GM10248 (cell line): ENCODE measurements at places on chromosomes 2 and 18.

GRCh38 chr2:49175831-49176230 lies 21.5 kb upstream of the FSHR start:
- DNase-seq, result no peak

- DNase-seq, result no peak
Observed at GRCh38 chr2:136769871-136770270, 4.5 kb downstream of the THSD7B start.

DNA sequence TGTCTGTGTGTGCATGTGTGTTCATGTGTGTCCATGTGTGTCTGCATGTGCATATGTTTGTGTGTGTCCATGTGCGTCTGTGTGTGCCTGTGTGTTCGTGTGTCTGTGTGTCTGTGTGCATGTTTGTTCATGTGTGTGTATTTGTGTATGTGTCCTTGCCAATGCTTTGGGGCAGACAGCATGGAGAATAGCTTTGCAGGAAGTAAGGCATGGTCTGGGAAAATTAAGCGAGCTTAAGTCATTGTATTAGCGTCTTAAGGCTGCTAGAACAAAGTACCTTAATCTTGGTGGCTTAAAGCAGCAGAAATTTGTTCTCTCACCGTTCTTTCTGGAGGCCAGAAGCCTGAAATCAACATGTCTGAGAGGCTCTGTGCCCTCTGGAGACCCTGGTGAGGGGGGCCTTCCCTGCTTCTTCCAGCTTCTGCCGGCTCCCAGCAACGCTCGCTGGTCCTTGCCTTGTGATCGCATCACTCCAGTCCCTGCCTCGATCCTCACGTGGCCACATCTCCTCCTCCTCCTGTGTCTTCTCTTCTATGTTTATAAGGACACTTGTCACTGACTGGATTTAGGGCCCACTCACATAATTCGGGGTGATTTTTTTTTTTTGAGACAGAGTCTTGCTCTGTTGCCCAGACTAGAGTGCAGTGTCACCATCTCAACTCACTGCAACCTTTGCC lies 3.8 kb downstream of the NEU2 start:
- no peak for DNase-seq

DNA sequence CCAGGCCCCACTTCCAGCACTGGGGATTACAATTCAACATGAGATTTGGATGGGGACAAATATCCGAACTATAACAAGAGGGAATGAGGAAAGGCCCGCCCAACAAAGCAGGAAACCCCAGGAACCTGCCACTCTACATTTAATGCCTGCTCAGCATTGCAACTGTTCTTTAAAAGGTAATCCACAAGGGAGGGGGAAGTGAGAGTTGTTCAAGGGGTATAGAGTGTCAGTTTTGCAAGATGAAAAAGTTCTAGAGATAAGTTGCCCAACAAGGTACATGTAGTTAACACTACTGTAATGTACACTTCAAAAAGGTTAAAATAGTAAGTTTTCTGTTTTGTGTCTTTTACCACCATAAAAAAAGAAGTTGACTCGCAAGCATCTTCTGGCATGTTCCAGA lies 137.6 kb downstream of the MBD2 start:
- DNase-seq, result no peak

- no peak for DNase-seq
Observed at GRCh38 chr2:160165996-160166395, 34.1 kb downstream of the ITGB6 start.

GRCh38 chr2:234980451-234981187 lies 28.8 kb downstream of the SH3BP4 start:
- DNase-seq, result no peak

DNA sequence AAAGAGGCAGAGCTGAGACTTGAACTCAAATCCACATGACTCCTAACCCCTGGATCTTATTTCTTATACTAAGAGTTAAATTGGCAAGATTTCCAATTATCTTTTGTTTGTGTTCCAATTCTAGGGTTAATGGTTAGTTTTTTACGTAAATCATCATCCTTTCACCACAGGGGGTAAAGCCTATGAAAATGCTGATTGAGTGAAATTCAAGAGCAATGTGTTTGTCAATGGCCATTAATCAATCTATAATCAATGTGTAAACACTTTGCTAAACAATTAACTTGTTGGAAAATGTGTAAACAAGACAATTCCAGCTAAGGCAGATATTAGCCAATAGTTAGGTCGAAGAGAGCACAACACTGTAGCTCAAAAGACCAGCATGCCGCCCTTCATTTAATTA lies 376.5 kb upstream of the ACVR2A start:
- DNase-seq, result no peak

DNA sequence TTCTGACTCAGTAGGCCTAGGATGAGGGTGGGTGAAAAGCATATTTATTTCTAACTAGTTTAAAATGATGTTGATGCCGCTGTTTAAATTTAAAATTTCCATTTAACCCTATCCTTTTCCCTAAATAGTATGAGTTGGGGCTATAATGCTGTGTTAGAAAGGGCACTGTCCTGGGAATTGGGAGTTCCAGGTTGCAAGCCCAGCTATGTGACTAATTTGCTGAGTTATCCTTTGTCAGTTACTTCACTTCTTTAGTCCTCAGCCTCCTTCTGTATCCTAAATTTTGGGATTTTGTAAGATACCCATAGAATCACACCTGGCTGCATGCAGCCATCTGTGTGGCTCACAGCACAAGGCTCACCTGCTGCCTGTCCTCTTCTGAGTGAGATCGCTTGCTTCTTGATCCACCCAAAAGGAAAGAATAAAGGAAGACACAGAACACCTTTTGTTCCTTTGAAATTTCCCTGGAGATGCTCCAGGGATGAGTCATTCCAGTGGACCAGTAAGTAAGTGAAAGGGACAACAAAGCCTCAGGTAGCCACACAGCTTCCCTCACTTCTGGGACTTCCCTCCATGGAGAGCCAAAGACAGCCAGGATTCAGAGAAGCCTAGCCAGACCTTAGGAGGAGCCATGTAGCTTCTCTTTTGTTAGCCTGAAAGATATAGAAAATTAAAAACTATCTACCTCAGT lies 97.2 kb downstream of the DTNA start:
- DNase-seq, result no peak

DNA sequence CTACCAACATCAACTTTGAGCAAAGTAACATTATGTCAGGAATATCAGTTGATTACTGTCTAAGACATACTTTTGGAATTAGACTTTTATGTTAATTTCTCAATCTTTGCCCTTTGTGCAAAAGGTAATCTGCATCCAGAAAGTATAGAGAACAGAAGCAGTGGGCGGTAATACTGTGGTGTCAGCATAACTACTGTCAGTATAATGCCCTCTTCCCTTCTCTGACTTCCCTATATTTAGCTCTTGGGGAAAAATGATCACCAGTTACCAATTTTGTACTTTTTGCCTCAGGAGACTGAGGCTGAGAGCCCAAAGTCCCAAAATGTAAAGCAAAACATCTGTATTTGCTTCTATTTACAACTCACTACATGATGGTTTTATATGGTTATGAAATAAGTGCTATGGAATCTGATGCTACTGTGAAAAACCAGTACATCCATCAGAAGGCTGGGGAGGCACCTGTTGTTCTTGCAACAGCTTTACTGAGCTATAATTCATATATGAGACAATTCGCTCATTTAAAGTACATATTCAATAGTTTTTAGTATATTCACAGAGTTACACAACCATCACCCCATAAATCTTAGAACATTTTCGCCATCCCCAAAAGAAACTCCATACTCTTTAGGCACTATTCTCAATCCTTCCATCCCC lies 51.3 kb upstream of the CD302 start:
- no peak for DNase-seq

DNA sequence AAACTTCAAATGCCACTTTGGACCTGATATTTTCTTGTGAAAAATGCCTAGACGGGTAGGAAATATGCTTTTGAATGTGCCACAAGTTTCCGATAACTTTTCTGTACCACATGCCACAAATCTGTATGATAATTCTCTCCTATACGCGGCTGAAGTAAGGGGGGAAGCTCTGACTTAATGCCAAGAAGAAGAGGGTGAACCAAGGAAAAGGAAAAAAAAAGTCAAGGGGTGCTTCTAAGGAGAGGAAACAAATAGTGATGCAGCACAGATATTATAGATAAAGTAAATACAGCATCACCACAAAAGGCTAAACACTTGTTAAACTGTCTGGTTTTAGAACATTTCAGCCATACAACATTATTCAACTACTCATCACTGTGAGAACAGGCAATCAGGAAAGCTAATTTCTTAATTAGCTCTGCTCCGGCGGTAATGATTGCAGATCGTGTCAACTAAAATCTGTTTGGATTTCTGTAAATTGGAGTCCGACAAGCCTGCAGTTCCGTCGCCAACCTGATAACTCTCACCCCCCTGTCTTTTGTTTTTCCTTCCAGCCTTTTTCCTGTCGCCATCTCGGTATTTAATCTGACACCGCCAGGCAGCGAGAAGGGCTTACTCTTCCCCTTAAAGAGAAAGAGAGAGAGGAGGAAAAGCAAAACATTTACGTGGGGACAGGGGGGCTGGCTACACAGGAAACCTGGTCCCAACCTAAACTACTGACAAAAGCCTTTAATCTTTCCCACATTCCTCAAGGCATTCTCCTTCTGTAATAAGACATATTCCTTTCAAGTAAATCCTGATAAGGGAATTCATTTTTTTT lies 67.5 kb downstream of the ZEB2 start:
- DNase-seq, result no peak

DNA sequence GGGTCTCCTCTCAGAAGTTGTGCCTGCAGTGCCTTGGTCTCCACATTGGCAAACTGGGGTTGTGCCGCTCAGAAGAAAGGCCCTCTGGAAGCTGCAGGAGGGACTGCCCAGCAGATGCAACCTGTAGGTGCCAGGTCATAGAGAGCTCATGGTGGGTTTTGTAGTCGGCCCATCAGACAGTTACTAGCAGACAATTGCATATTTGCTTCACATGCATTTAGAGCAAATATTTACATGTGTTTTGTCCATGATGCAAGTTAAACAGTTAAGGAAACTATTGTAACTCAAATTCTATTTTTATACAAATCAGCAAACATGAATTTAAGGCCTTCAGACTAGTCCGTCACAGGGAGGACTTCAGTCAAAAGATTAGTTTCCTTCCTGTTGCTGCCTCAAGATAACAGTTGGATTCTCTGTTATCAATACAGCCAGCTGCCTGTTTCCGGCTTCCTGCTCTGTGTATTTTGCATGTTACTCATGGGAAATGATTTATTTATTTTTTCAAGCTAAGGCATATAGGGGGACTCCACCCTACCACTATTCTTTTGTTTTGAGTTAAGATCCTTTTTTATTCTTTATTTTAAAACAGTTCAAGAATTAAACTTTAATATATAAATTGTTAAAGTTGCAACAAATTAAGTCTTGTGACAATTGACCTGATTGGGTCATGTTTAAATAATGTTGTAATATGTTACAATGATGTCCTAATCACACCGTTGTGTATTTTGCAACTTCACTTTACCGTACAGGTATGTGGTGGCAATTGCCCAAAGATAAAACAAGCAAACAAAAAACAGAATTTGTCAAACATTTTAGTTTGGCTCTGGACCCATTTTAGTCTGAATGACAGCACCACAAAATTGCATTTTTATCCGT lies 133.5 kb downstream of the SPTBN1 start:
- no peak for DNase-seq

DNA sequence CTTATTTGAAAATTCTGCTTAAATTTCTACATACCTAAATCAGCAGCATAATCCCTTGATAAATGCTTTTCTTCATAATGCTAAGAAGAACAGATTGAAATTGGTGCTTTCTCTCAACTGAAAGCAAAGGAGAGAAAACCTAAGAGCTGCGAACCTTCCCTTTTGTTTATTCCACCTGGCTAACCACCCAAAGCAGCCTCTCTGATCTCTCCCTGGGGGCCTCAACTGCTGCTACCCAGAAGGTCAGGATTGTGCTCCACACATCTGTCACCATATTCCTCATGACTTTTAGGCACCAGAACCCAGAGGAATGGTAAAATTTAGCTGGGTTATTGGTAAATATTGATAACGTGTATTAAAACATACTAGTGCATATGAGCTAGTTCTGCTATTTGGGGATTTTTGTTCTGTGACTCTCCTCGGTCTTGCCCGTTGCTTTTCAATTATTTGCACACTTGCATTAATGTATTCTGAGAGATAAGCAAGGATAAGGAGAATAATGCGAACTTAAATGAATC lies 334.1 kb downstream of the RIT2 start:
- no peak for DNase-seq

DNA sequence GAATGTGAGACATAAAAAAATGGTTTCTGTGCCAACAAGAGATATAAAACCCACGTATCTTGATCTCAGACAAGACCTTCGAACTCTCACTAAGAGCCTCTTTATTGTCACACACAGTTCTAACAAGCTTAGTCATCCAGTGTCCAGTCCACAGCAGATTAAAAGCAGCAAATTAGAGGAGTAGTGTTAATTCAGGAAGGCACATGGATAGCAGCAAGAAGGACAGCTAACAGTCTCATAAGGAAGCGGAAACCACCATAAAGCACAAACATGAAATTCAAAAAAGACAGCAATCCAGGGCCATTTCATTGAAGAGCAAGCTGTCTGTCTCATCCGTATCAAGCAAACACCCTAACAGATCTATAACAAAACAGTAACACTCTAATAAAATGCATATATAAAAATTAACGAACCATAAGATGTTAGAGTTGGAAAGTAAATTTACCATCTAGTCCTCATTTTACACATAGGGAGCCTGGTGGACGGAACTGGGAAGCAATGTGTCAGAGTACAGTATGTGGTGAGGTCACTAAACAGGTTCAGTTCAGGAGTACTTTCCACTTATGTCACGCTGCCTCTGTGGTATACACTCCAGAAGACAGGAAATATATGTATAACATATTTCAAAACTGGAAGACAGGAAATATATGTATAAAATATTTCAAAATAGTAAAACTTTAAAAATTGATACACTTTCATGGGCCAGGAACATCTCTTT lies 18.3 kb downstream of the AAK1 start:
- DNase-seq, result no peak

GRCh38 chr2:54209379-54209778 lies 46.6 kb downstream of the TSPYL6 start:
- DNase-seq, result no peak

GRCh38 chr2:235460548-235461047 lies 33.2 kb upstream of the AGAP1 start:
- no peak for DNase-seq

- no peak for DNase-seq
Observed at GRCh38 chr2:71878626-71879508, 268.8 kb downstream of the CYP26B1 start.

DNA sequence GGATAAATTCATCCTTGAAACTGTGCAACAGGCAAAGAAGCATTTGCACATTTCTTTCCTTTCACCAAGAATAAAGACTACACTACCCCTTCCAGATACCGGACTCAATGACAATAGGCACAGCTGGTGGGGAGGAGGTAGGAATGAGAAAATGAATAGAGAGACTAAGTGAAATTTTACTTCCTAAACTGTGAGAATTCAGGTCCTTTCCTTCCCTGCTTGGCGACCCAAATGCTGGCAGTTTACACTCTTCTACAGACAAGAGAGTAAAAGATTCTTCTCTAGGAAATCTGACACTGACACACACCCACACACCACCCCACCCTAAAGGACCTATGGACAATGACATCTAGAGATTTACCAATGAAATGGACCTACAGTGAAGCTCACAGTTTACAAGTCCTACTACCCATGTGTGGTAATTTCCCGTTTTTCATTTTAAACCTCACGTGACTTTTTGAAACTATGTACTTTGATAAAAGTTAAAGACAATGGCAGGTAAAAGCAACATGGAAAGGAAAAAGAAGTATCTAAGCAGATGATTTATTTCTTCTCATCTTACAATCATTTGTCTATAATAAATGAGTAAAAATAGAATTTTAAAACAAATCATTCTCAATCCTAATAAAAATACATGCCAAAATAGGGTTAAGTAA lies 27.9 kb downstream of the REV1 start:
- no peak for DNase-seq
